GM23248 (cell line): ENCODE measurements at places on chromosomes 5 and 9.

- DNase-seq = peak; percentile 88
Measured at GRCh38 chr9:115117999-115118878, at the start of gene TNC. Gene TNC (minus strand): TSS chr9:115118157. CDS start chr9:115091018, 27,139 bp downstream.

DNA sequence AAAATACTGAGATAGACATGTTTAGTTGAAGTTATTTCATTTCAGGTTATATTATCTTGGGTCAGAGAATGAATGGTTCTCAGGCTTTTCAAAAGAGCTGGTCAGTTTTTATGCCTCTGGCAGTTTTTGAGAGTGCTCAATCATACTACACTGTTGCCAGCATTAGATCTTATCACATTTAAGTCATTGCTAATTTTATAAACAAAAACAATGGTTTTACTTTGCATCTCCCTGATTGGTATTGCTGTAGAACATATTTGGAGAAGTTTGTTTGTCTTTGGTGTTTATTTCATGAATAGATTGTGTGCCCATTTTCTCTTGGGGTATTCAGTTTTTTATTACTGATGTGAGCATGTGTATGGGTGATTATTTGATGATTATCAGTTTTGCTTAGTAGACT is 1.5 kb downstream of the CATSPER3 start:
- no peak for DNase-seq

DNA sequence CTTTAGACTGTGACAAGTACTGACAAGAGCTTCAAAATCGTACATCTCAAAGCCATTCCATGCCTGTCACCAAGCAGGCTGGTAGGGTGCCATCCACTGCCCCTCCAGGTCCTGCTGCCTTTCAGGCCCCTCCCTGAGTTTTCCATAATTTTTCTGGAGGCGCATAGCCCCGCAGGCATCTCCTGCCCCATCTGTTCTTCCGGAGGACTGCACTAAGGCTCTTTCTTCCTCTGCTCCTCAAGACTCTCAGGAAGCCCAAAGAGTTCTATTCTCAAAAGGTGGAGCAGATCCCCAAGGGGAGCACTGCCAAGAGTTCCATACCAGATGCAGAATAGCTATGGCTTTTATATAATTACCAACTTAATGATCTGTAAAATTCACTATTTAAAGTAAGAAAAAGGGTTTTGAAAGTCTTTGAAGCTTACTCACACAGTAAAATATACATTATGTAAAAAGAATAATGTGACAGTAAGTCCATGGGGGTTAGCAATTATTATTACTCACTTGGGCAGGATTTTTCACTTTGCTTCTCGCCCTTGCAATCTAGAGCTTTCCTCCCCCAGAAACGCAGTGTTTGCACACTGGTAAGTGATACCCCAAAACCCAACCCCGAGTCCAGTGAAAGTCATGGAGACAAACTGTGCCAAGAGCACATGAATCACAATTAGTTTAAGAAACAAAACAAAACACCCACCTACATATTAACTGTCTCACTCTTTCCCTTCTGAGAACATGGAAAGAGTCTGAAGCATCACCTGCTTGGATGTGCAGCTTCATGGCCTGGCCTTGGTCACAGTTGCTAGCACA is 114.1 kb upstream of the DAPK1 start:
- peak; percentile 16 for DNase-seq

GRCh38 chr9:111443454-111443853 is 40.7 kb downstream of the ECPAS start:
- DNase-seq = no peak

GRCh38 chr5:39523821-39524220 is 99.0 kb upstream of the DAB2 start:
- peak; percentile 85 for DNase-seq

GRCh38 chr5:50967563-50968355 is 301.3 kb downstream of the PARP8 start:
- DNase-seq = peak; percentile 23

DNA sequence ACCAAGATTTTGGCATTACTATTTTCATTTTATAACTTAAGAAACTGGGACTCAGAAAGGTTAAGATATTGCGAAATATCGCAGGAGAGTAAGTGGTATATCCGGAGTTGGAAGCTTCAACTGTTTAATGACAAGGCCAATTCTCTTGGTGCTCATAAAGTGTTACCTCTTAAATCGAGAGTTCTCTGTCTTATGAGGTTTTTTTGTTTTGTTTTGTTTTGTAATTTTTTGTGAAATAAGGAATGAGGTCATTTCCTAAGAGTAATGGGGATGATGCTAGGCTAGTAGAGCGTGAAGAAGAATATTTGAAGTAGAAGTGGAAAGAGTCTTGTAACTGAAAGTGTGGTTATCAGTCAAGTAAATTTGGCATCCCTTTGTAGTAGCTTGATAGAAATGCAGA is 183.2 kb upstream of the DAB2 start:
- DNase-seq = peak; percentile 17

DNA sequence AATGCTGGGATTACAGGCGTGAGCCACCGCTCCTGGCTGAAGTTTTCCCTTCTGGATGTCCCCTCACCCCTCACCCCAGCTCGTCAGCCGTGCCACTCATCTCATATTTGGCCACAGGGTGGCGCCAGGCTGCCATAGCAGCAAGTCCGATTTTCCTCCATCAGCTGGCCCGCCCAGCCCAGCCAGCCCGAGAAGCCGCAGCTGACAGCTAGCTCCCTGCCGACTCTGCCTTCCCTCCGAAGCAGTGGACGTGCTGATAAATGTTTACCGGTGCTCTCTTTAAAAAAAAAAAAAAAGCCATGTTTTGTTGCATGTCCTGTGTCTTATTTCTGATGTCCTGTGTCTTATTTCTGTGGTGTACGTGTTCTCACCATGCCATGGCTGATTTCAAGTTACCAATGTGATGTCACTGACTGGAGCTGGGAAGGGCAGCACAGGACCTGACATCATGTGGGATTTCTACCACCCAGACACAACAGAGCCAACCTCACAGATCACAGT is 58.3 kb downstream of the PFDN1 start:
- DNase-seq = peak; percentile 94

DNA sequence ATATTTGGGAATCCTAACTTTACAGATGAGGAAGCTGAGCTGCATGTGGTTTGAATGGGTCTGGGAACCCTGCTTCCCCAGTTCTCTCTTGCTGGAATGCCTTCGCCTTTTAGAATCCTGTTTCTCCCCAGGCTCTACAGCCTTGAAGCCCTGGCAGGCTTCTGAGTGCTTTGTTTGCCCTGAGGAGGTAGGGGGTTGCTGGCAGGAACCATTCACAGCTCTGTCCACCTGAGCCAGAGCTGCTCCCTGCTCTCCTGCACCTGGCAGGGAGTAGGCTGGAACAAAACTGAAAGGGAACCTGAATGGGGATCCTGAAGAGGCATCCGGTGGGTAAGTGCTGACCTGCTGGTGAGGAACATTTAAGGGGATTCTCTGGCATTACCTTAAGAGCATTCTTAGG is 33.0 kb downstream of the KIF4B start:
- DNase-seq = no peak

GRCh38 chr9:132757016-132757415 is 86.8 kb downstream of the GTF3C4 start:
- no peak for DNase-seq

DNA sequence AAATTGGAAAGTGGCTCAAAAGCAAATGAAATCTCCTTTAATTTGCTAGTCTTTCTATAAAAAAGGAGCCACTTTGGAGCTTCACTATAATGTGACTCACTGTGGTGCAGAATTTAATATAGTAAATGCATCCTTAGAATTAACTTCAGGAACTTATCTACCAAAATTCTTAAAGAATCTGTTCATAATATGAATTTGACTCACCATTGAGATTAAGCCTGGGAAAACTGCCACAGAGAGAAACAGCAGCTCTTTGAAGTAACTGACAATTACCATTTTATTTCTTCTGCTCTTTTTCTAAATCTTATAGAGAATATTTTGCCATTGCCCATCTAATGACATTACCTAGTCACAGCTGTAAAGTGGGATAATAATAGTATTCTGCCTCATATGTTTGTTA is 211.9 kb upstream of the CDH6 start:
- DNase-seq = peak; percentile 14

- DNase-seq = peak; percentile 67
Measured at GRCh38 chr5:18281947-18282581, 647.8 kb downstream of the TAF11L14 start.

DNA sequence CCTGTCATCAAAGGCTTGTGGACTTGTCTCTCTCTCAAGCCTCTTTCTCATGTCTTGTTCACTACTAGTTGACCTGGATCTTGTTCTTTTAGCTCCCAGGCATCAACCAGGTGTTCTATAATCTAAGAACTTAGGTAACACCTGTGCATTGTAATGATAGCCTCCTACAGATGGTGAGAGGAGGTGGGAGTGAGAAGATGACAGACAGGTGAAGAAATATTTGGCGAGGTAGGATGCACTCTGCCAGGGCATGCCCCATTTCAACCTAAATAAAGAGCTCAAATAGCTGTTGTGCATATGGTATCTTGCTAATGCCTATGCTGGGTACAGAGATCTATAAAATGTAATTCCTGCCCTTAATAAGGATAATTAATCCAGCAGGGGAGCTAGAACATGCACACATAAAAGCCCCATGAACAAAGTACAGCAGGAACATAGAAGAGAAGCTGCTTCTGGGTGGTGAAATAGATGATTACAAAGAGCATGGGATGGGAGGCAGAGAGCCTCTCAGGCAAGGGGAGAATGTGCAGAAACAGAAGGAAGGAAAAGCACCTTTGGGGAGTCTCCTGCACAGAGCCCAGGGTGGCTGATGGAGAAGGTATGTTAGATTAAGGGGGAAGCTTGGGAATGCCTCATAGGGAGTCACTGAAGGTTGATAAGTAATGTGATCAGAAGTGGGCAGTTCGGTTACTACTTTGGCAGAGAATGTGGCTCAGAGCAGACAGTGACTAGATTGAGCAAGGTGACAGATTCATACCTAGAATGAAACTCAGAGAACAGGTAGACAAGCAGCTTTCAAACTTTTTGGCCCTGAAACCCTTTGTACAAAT is 28.0 kb upstream of the PLIN2 start:
- DNase-seq = no peak
